Prostate gland (tissue), 2 donors: ENCODE measurements at places on chromosomes 5 and 9.

DNA sequence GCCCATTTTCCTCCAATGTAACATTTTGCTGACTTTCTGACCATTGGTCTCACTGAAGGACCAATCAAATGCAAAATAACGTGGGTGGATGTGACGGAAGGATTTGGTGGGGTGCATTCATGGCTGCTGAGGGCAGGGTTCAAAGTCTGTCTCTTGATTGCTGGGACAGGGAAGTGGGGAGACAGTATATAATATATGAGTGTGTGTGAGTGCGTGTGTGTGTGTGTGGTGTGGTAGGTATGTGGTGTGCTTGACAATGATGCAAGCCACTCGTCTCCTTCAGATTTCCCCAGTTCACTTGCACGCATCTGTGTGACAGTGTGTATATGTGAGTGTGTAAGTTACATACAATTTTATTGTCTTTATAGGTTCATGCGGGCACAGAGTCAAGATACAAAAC is 477.3 kb downstream of the DIRAS2 start:
- DNase-seq: no peak

DNA sequence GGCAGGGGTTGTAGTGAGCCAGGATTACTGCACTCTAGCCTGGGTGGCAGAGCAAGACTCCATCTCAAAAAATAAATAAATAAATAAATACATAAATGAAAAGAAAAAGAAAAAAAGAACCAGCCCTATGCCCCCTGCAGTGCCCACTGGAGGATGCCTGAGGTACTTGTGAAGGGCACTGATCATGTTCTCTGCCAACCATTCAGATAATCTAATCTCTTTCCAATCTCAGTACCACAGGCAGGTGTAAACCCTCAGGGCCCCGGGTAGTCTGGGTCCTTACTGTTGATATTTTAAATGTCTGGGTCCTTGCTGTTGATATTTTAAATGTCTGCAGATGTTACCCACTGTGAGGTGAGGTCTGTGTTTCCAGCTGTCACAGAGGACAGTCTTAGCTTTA is 321.8 kb upstream of the ADCY2 start:
- DNase-seq: no peak

GRCh38 chr5:80190960-80191359 is 64.9 kb downstream of the SERINC5 start:
- DNase-seq: no peak

DNA sequence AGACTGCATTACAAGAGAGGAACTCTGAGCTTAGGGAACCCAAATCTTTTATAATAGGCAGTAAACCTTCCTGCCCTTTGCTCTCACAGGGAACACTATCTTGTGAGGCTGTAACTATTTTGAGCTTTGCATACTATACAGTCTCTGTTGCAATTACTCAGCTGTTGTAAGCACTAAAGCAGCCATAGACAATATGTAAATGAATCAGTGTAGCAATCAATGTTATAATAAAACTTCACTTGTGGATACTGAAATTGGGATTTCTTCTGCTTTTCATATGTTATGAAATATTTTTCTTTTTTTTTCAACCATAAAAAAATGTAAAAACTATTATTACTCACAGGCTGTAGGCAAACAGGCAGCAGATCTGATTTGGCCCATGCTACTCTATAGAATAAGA is 16.7 kb upstream of the UBQLN1 start:
- DNase-seq: no peak

DNA sequence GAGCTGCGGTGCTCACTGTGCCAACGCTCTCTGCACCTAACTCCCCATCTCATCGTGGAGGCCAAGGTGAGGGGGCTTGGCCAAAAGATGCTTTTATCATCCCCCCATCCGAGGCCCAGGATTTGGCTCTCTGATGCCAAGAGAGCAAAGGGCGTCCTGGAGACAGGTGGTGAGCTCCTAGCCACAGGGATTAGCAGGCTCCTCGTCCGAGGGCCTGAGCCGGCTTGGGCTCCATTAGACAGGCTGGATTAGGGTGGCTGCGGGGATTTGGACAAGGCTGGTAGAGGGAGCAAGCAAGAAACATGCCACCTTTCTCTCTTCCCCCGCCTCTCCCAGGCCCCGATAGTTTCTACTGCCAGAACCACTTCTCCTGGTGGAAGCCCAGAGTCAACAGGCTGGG is 1.0 kb upstream of the GRM6 start:
- DNase-seq: no peak

GRCh38 chr9:72415163-72415562 is 50.2 kb upstream of the ZFAND5 start:
- no peak for DNase-seq

DNA sequence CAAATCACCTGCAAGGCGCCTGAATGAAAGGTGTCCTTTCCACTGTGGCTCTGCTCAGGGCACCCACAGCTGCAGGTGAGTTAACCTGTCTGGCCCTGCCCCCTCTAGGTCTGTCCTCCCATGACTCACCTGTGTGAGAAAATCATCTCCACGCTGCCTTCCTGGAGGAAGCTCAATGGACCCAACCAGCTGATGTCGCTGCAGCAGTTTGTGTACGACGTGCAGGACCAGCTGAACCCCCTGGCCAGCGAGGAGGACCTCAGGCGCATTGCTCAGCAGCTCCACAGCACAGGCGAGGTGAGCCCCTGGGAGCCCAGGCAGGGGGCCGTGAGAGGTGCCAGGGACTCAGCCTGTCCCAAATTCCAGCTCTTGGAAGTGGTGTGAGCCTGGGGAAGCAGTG is 23.0 kb upstream of the CTSL start:
- DNase-seq: no peak

DNA sequence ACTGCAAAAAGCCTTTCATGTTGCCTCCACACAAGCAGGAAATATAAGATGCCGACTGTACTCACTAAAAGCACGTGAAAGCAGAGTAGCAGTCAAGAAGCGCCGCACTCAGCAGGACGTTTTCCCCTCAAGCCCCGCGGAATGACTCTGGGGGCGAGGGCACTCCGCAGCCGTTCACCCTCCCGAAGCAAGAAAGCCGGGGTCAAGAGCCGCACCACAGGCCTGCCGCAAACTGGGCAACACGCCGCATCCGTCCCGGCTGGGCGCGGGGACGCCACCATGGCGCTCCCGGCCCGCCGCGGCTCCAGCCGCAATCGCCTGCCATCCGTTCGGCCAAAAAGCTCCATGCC is 364 bp downstream of the RPS6 start:
- no peak for DNase-seq

DNA sequence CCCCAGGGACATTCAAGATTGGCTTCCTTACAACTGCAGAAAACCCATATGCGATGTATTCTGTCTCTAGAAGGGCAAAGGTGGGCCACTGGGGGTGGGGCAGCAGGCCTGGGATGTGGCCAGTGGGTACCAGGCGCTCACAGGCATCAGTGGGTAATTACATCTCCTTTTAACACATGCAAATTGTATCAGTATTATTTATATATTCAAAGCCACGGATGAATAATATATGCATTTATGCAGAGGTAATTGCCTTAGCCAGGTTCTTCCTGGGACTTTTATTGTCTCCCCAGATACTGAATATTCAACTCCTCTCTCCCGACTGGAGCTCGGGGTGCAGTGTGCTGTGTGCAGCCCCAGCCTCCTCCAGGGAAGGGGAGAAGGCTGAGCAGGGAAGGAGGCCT is 109.4 kb upstream of the MVB12B start:
- no peak for DNase-seq

DNA sequence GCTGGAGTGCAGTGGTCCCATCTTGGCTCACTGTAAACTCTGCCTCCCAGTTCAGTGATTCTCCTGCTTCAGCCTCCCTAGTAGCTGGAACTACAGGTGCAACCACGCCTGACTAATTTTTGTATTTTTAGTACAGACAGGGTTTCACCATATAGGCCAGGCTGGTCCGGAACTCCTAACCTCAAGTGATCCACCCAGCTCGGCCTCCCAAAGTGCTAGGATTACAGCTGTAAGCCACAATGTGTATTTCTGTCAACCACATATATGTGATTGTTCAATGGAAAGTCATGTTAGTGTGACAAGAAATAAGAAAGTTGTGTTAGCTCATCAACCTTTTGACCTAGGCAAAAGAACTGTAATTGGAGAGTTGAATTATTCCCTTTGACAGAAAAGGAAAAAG is 677.1 kb upstream of the CHD1 start:
- no peak for DNase-seq

DNA sequence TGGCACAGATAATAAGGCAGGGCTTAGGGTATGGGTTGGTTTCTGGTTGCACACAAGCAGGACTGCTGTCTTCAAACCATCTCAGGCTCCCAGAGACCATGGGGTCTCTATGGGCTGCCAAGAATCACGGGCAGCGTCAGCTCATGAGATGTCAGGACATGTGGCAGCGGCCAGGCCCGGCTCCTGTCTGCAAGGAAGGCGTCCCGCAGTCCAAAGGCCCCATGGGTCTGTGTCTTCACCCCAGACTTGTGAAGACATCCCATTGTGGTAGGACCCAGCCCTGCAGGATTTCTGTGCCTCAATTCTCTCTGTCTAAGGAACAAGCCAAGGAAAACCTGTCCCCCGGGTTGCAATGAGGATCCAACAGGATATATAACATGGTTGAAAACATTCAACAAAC is 32.6 kb downstream of the IPPK start:
- DNase-seq: no peak

DNA sequence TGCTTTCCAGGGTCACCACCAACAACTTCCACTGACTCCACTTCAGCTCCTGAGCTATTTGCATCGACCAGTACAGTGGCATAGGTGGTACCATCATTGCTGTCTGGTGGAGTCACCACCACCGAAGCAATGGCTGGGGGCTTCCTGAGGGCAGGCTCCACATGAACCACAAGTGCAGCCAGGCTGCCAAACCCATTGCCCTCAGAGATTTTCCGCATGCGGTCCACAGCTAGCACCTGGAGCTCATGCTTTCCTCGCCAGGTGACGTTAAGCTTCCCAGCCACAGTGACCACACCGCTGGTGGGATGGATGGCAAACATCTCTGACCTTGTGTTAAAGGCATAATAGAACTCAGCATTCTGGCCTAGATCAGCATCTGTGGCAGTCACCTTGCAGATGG is 23.1 kb downstream of the FAT2 start:
- no peak for DNase-seq

DNA sequence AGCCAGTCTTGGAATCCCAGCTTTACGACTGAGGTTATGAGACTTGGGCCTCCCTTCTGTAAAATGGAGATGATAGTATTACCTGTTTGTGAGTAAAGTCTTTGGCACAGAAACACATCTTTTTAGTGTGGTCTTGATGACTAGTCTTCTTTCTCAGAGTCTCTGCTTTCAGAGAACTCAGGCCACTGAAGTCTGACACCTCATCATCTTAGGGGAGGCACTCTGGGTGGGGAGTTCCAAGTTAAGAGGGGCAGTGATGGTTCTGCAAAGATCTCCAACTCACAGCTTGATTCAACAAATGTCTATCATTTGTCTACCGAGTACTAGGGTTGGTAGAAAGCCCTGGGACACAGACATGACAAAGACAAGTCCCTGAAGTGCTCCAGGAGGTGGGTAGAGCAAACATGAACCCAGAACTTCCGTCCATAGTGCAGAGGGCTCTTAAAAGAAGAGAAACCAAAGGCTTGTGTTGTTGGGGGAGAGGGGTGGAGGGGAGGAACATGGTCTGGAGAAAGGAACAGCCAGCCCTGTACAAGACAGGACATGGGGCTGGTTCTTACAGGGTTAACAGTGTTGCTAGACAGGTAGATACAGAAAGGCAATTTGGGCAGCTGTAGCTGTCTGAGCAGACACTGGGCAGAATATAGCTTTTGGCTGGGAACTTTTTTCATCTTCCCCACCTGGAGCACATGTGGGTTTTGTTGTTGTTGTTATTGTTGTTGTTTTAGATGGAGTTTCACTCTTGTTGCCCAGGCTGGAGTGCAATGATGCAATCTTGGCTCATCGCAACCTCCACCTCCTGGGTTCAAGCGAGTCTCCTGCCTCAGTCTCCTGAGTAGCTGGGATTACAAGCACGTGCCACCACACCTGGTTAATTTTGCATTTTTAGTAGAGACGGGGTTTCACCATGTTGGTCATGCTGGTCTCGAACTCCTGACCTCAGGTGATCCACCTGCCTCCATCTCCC is 2.6 kb upstream of the CD14 start:
- no peak for DNase-seq

DNA sequence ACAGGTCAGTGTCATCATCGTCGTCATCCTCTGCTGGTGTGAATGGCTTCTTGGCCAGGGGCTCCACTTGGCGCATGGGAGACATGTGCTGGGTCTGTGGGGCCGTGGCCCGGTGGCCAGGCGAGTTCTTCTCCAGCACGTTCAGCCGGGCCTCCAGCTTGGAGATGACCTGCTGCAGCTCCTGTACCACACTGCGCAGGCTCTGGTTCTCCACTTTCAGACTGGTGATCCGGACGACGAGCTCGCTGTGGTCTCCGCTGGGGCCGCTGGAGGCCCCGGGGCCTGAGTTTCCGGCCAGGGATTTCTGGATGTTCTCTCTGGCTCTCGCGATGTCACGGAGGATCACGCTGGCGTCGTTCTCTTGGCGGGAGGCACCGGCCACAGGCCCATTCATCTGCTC is 40.6 kb downstream of the ZNF484 start:
- DNase-seq: no peak

DNA sequence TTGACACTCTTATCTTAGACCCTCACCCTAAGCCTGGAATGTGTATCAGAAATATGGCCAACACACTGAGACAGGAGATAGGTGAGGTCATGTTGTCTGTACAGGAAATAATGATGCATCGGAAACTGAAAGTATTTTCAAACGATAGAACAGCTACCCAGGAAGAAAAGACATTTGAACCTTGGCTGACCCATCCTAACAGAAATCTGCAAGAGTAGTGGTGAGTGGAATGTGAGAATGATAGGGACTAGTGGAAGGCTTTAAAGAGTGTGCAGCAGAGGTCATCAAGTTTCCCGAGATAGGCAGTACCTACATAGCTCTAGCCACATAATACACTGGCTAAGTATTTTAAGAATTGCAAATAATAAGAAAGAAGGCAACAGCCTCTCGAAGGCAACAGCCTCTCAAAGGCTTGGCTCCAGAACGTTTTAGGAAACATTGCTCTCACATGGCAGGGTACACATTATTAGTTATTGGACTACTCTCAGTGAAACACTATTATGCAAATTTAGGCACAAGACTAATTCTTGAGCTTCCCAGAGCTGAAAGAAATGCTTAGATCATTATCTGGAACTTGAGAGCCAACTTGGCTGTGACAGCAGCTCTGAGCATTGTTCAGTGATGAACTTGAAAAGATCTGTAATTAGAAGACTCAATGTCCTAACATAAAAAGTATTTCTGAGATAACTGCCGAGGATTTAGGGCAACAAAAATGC is 133.1 kb upstream of the FBXL7 start:
- no peak for DNase-seq

DNA sequence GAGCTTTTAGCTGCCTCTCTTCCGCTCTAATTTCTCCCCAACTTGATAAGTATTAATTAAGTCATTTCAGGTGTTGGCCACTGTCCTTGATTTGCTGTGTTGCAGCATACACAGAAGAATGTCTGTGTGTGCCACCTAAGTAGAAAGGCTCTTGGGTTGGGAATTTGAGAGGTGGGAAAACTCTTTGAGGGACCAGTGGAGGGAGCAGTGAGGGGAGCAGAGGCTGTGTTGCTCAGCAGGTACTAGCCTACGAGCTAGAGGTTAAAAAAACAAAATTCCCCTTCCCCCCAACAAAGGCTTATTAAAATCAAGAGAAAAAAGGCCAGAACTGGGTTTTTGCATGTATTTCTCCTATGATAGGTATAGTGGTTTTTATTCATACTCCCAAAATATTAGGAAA is 20.9 kb downstream of the RPS23 start:
- DNase-seq: no peak
